ENCODE measurements at places on chromosomes 1 and 21.
A peak's percentile ranks its signal among the peaks of the same experiment; 100 is the strongest.

- DNase-seq, result no peak
Observed at GRCh38 chr1:61836649-61837048, 94.4 kb downstream of the PATJ start.

GRCh38 chr1:175124861-175125260 is 57.2 kb downstream of the TNN start:
- DNase-seq, result no peak

- no peak for DNase-seq
Observed at GRCh38 chr1:29083317-29084195, 40.1 kb downstream of the TMEM200B start.

DNA sequence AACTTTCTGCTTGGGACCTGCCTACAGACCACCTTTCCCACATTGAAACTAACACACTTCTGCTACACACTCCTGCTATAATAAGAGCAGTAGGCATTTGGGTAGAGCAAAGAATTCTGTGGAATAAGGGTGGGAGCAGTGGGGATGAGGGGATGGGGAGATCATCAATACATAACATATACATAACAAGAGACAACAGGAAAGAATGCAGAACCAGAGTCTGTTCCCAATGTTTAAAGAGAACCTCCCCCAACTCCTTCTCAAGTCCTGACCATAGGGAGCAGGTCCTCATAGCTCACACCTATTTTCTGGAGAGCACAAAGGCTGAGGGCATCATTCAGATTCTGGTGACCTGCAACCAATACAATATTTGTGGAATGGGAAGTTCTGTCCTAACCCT is 121.6 kb upstream of the BARHL2 start:
- no peak for DNase-seq

- no peak for DNase-seq
Observed at GRCh38 chr1:29865051-29865450, 628.7 kb downstream of the PTPRU start.

- DNase-seq, result no peak
Observed at GRCh38 chr1:22289307-22289995, 146.6 kb upstream of the WNT4 start.

GRCh38 chr1:203509135-203509534 is 15.2 kb downstream of the OPTC start:
- no peak for DNase-seq

DNA sequence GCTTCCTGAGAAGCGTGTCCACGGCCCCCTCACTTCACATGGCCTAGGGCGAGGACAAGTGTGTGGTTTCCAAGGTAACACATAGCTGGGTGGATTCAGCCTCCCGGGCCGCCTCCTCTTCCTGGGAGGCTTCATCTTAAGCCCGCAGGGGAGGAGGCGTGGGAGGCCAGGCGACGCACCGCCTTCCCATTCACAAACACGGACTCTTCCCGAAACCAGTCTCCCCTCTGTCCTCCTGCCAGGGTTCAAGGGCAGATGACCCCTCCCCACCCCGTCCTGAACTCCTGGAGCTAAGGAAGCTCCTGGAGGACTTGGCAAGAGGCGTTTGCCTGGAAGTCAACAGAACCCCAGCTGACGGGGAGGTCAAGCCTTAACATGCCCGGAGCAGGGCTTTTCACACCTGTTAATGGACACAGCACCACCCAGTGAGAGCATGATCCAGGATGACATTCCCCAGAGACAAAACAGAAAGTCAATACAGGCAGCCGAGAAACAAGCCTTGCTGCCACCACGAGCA is 56.7 kb downstream of the KCNN3 start:
- no peak for DNase-seq

- DNase-seq, result no peak
Observed at GRCh38 chr1:87176514-87176913, 152.2 kb upstream of the LMO4 start.

DNA sequence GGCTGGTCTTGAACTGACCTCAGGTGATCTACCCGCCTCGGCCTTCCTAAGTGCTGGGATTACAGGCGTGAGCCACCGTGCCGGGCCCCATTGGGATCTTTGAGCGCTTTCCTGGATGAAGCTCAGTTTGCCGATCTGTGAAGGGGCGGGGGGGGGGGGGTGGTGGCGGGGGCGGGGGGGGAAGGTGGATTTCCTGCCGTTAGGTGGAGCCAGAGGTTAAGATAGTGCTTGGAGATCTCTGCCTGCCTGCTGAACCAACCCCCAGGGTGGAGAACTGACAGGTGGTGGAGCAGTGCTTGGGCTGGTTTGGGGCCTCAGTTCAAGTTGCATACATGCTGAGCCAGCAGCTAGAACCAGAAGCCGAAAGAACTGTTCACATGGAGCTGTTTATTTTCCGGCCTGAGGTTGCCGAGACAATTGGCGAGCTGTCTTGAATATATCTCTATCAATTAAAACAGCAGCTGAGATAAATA is 1.7 kb downstream of the TMCC2 start:
- peak; percentile 55 for DNase-seq

GRCh38 chr1:172085317-172085716 is 244.0 kb downstream of the DNM3 start:
- DNase-seq, result no peak

GRCh38 chr21:32368386-32368785 is 24.4 kb downstream of the URB1 start:
- no peak for DNase-seq

- no peak for DNase-seq
Observed at GRCh38 chr1:94741996-94742395, 78.2 kb upstream of the SLC44A3 start.

- no peak for DNase-seq
Observed at GRCh38 chr1:239733995-239734394, 347.6 kb downstream of the CHRM3 start.

- peak; percentile 39 for DNase-seq
Observed at GRCh38 chr1:98181036-98181764, 260.4 kb upstream of the DPYD start.

GRCh38 chr1:25579292-25580252 is 36.2 kb downstream of the LDLRAP1 start:
- no peak for DNase-seq

DNA sequence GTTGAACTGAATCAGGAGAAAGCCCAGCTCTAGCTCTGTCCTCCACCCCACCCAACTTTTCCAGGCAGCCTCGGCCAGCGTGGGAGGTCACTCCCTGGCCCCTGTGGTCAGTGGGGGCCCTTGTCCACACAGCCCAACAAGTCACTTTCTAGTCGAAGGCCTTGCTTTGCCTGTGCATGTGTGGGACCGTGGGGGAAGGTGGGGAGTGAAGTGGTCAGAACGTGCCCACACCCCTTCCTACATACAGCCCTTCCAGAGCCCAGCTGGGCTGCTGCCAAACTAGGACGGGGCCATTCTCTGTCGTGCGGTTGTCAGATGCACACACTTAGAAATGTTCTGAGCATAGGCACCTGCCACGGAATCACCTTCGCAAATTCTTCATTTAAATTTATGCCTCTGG is 18.0 kb downstream of the FAAP20 start:
- no peak for DNase-seq

GRCh38 chr1:109762821-109763645 is 690 bp downstream of the EPS8L3 start:
- peak; percentile 89 for DNase-seq

DNA sequence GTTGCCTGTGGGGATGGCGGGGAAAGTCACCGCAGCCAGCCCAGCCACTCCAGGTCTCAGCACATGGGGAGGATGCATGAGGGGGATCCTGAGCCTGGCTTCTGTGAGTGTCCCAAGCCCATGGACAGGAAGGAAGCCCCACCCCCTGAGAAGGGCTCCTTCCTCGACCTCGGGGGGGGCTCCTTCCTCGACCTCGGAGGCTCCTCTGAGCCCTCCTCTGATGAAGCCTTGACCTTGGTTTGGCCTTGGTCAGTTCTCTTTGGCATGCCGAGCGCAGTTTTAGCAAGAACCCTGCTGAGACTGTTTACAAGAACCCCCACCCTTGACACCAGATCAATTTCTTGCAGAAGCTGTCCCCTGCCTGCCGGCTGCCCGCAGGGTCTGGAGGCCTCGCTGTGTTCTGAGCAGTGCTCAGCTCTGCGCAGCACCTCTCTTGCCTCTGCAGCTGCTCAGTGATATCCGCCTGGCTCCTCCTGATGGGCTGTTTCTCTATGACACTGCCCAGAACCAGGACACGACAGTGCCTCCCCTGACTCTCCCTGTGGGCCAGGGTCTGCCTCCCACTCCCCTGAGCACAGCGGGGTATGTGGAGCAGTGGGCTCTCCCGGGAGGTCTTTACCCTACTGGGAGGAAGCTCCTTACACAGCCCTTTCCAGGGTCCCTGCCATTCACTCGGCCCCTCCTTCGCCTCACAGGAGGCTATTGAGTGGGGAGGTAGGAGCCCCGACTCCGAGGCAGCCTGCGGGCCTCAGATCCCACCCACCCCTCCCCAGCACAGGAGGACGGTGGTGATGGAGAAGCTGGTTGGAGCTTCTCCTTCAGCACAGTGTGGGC is 15.4 kb downstream of the ACTRT2 start:
- DNase-seq, result no peak

GRCh38 chr1:155273343-155274245 is at the start of gene CLK2:
Gene CLK2 (minus strand): TSS chr1:155273504. CDS start chr1:155270977, 2,527 bp downstream.
- DNase-seq, result peak; percentile 97

DNA sequence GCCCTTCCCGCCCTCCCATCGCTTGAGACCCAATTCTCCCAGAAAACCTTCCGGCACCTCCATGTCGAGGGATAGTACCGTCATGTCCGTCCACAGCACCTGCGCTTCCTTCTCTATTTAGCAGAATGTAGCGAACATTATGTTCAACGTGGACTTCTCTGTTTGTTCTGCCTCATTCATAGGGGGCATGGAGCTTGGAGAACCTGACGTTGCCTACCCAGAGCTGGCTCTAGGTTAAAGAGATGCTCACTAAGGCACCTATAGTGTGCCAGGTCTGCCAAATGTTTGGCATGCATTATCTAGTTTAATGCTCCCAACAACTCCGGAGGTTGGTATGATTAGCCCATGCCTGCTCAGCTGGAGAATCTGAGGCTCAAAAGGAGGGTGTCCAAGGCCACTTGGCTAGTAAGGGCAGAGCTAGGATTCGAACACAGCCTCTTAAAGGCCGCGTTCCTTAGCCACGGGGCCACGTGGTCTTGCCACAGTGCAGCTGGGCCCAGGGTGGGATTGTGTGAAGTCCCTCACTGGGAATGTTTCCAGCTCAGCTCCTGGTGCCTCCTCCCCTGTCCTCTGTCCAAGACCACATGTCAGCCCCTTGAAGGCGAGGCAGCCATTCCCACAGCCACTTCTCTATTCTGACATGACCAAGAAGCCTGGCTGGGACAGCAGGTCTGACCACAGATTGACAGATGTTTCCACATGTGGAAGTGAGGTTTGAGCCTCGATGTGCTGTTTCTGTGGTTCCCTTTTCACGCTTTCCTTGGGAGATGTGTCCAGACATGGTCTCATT is 57.8 kb downstream of the RUNX3 start:
- no peak for DNase-seq

DNA sequence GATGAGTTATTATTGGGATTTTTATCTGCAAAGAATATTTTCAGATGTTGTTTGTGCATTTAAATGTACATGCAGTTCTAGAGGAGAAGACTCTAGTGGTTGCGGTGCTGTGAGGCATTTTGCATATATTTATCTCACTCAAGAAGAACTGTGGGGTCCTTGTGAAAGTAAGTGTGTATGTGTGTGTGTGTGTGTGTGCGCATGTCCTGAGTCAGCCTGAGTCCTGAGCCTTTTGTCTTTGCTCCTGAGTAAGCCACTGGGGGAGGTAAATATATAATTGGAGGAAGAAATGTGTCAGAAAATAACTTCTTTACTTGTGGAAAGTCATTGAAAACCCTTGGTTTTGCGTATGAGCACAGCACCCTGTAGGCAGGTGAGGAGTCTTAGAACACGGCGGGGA is 55.6 kb upstream of the CD34 start:
- no peak for DNase-seq

DNA sequence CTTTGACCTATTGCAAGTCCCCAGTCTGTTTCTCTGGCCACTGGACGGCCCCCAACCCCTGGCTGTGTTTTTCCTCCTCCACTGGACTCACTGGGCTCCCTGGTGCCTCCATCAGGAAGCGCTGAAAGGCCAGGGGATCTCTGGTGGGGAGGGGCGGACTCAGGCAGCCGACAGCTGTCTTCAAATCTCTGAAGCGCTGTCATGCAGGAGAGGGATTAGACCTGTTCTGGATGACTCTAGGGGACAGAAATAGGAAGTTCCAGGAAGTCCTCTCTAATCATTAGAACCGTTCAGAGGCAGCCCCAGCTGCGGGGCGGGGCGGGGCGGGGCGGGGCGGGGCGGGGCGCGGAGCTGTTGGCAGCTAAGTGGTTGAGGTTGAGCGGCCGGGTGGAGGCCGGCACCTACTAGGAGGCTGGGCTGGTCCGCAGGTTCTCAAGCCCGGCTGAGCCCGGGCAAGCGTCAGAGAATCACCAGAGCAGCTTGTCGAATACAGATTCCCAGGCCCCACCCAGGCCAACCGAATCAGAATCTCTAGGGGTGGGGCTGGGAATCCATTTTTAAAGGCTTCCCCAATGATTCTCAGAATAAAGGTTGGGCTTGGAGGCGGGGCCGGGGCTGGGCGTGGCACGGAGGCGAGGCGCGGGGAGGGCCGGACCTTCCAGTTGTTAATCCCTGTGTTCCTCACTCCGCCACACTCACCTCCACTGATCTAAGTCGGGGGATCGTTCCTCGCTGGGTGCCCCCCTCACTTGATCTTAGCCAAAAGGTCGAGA is 11.4 kb upstream of the PHLDA3 start:
- DNase-seq, result peak; percentile 92

DNA sequence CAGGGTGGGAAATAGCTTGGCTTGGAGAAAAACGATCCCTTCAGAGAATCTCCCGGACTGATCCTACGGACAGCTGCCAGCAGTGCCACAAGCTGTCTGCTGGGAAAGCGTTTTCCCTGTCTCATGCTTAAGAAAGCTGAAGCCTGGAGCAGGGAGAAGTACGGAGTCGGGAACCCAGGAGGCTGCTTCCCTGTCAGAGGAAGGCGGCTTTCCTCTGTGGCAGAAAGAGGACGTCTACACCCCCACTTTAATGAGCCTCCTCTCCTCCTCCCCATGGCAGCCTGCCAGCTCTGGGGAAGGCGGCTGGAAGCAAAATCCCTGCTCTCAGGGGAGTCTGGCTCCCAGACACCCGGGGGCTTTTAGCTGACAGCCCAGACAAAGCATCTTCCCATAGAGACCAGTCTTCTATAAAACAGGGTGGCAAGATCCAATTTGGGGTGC is 7.3 kb downstream of the KIF21B start:
- DNase-seq, result peak; percentile 53

DNA sequence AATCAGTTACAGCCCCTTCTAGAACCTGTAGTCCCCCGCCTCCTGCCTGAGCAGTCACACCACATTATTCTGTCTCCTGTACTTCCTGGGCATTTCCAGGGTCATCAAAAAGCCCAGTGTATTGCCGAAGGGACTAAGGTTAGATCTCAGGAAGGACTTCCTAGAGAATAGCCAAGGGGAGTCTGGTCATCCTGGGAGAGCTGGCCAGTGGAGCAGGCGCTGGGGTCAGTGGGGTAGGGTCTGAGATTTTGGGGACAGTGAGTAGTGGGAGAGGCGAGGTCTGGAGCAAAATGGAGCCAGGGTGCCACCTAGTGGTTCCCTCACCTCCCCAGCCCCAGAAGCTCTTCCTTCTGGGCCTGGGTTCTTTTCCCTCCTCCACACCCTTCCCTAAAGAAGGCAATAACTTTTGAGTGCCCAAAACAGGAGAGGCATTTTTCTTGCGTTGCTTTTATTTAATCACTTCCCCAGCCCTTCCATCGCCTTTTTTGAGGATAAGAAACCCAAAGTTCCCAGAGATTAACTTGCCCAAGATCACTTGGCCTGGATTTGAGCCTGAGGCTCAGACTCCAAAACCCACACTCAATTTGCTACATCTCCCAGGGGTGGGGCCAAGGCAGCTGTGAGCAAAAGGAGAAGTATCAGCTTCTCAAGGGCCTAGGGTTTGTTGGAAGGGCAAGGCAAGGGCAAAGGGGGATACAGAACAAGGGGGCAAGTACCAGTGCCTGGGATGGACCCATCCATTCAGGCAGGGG is 7.3 kb upstream of the PMVK start:
- DNase-seq, result peak; percentile 63

GRCh38 chr1:4307911-4308545 is 346.4 kb upstream of the AJAP1 start:
- DNase-seq, result no peak

Measured in small intestine (tissue), 16 donors.